ENCODE measurements at places on chromosomes 16 and 17.

DNA sequence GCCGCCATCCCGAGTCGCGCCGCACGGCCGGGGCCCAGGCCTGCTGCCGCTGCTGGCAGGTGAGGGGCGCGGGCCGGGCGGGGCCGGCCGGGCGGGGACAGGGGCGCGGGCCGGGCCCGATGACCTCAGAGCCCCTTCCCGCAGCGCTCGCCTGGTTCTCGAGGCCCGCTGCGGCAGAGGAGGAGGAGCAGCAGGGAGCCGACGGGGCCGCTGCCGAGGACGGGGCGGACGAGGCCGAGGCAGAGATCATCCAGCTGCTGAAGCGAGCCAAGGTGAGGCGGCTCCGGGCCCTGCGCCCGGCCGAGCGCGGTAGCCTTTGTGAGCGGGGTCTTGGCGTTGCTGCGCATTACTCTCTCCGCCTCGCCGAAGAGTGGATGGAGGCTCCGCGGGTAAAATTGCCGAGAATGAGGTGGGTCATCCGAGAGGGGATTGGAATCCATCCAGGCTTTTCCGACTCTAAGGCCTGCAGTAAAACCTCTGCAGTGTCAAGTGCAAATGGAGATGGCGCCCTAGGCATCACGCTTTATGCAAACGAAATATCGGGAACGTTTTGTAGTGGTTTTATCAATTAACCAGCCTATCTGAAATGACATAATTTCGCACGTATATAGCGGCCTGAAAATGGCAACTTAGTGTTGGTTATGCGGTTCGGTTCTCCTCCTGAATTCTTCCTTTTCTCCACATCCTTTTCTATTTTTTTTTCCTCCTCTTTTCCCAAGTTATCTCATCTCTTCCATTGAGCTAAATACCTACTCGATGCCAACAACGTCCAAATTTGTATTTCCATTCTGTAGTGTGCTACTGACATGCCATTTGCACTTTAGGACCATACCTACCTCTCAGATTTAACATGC lies 577 bp downstream of the TTC19 start:
- no peak for DNase-seq

DNA sequence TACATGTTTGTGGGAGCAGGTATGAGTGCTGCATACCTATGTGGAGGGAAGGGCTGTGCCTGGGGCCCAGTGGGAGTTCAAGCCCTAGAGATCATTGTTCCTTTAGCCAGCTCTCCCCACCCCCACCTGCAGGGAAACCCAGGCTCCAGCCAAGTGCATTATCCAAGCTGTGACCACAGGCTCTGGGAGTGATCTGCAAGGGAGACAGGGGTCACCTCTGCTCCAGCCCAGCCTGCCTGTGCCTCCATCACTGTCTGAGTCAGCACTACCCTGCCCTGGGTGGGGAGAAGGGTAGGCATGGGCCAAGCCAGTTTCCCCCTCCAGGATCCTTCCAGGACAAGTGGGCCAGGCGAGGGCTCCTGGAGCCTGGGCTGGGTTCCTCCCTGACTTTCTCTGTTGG lies 32.1 kb upstream of the SBK1 start:
- no peak for DNase-seq

DNA sequence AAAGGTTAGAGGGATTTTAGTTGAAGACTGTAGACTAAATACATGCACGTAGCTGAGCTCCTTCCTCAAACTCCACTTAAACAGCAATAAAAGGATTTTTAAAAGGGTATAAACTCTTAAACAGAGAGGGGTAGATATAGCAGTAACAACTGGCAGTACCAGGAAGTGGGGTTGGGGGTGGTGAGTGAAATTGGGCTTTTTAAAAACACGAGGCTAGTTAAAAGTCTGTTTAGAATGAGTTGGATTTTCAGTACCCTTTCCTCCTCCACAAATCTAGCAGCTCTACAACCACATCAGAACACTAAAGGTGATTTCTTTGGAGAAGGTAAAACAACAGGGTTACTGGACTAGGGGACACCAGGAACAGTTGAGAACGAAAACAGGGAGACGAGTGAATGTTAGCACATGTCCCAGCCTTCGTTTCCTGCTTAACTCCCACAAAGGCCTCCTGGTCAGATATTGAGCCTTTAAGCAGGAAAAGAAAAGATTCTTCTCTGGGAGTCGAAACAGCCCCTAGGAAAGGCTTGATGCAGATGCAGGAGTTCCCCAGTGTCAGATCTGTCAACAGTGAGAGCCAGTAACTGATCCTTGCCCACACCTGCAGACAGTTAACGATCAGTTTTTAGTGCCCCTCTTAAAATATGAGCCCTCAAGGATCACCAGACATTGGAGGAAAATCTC lies 13.8 kb downstream of the NETO2 start:
- no peak for DNase-seq

DNA sequence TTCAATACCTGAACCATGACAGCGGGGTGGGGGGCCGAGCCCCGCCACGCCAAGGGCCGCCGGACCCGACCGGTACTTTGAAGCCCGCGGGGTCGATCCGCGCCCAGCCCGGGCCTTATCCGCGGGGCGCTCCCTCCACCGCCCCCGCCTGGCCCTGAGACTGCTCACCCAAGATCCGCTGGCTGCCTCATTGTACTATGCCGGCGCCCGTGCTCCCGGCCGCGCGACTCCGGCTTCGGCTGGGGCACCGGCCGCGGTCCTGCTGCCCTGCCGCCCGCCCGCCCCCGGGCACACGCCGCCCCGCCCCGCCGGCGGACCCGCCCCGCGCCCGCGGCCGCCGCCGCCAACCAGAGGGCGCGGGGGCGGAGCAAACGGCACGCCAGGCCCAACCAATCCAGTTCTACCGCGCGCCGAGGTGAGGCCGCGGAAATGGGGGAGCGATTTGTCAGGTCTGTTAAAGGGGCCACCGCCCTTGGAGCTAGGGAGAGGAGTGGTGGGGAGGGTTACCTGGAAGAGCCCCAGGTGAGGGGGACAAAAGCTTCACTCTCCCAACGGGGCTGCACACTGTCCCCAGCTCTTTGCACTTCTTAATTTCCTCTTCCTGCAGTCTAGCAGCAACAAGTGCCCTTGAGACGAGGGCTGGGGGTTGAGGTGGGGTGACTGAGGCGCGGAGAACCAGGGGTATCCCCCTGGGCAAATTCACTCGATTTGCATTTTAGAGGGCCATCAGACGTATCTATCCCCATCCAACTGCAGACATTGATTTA lies at the start of gene TEX2:
Gene TEX2, minus strand, starts transcription at position 261 of the 767 bp plus-strand sequence. CDS start 49,043 bp downstream, outside the sequence.
- peak; percentile 87 for DNase-seq

DNA sequence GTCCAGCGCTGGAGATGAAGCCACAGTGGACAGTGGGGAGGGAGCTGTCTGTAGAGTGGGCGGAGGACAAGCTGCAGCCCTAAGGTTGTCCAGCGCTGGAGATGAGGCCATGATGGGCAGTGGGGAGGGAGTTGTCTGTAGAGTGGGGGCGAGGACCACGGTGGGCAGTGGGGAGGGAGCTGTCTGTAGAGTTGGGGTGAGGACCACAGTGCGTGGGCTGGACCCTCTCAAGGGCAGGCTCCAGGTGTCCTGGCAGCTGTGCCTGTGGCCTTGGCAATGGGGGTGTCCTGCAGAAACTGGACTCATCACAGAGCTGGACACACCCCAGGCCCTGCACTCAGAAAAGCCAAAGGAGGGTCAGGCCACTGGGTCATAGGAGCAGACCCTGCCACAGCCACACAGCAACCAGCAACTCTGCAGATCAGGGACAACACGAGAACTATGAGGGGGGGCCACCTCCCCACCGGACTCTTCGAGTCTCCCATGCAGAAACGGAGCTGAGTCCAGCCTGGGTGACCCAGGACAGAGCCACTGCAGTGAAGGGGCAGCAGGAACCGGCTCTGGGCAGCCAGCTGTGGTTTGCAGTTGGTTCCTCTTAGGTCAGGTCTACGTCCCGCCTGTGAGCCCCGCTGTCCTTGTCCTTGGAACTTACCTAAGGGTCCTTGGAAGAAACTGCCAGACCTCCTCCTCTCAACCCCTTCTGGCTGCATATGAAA lies 33.4 kb upstream of the CBFA2T3 start:
- DNase-seq = no peak

DNA sequence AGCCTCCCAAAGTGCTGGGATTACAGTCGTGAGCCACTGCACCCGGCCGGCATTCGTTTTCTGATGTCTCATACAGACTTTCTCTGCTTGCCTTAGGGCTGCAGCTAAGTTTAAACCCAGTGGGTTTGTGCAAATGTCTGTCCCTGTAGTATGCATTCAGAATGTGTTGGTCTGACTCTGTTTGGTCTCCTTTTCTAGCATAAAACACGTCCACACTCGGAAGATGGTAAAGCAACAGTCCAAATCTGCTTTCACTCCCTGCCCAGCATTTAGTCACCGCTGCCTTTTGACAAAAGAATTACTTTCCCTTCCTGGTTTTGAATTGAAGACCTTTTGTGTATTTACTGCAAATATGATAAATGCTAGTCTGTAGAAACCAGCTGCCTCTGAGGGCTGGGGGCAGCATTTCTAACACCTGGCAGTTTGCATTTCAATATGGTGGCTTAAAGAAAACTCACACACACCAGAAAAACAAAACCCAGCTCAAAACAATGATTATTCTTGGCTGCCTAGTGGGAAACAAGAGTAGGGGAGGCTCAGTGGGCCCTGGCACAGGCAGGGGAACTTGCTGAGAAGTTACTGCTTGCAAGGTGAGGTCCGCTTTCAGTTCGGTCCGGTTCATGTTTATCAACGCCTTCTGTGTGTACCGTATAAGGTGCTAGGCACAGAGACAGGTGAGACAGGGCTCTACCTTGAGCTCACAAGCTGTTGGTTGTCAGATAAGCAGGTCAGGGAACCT lies 56.9 kb downstream of the MSI2 start:
- no peak for DNase-seq

GRCh38 chr17:57085448-57086068 lies 512 bp downstream of the AKAP1 start:
- DNase-seq = peak; percentile 51

GRCh38 chr16:63458846-63459245 lies 1422.6 kb upstream of the CDH8 start:
- DNase-seq = no peak

- no peak for DNase-seq
Observed at GRCh38 chr16:49531931-49532840, 158.6 kb downstream of the C16orf78 start.

DNA sequence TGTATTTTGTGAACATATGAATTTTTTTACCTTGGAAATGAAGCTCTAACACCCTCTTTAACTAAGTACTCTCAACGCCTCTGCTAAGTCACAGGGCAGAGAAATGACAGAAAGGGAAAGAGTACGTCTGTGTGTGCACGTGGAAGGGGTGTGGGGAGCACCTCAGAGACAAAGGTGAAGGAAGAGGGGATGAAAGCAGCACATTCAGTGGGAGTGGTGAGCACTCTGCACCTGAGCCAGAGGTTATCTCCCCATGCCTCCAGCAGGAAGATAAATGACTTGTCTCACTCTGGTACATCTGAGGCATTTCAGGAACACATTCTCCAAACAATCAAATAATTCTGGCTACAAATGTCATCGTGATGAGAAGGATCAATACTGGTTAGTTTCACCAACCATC lies 15.0 kb downstream of the GNA13 start:
- DNase-seq = no peak

- no peak for DNase-seq
Observed at GRCh38 chr16:89020068-89020924, 43.3 kb upstream of the CBFA2T3 start.

DNA sequence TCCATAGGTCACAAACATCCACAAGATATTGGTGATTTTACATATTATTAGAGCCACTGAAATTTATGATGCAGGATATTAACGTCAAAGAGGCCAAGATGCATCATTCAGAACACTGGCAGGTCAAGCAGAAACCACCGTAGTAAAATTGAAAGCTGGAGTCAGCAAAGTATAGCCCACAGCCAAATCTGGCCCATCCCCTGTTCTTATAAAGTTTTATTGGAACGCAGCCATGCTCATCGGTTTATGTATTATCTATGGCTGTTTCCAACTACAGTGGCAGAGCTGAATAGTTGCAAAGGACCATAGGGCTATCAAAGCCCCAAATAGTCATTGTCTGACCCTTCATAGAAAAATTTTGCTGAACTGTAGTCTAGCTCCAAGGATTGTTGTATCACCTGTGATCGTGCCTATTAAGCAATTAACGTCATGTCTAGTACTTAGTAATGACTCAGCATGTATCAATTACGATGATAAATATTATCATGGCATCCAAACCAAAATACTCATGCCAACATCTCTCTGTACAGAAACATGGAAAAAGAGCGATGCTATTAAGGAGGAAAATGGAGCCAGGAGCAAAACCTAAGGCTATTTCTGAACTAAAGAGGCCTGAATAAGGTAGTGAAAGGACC lies 165.6 kb downstream of the IRX3 start:
- no peak for DNase-seq

DNA sequence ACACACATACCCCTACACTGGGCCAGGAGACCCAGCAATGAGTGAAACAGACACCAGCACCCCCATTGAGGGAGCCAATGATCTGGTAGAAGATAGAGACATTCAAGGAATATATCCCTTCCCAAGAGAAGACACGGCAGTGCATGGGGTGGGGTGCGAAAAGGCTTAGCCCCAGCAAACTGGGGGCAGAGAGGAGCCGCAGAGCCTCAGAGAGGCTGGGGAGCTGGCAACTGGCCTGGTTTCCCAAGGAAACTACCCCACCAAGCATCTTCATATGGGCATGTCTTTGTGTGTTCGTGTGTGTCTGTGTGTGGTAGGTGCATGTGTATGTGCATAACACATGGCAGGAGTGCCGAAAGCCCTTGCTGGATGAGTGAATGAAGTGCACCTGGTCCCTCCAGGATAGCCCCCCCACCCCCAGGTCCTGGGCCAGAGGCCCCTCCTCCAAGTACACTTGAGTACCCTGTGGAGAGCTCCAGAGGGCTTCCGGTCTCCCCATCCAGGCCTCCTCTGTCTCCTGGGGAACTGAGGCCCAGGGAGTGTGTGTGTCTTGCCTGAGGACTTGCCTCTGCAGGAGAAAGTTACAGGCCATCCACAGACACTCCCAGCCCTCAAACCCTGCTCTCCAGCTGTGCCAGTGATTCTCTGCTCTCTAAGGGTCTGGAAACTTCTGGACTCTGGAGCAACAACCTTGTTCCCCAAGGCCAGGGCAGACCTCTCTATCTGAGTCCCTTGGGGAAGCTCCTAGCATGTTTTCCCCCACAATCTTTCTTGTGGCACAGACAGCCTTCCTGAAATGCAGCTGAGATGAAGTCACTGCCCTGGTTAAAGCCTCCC lies 15.9 kb downstream of the TBX2 start:
- DNase-seq = no peak

DNA sequence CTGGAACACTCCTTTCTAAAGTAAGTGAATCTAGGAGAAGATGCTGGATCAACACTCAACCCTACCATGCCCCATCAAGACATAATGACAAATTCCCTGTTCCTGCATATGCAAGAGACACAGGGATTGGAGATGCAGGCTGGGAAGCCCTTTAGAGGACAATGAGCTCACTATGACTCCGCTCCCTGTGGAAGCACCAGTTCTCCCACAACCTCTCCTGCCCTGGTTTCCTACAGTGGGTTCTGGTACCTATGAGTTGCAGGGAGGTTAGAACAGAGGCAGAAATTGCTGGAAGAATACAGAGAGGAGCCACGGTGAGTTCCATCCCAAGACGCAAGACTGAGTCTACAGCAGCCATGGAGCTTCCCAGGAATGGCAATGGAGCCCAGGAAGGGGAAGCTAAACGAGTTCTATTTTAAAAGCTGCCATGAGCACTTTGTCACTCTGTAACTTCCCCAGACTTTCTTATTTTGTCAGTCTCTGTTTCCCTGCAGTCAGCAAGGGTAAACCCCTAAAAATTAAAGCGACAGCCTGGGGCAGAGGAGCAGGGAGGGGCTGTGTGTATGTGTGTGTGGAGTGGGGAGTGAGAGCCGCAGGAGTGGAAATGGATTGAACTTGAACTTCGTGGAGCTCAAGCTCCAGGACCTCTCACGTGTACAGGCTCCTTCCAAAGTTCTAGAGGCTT lies 42.3 kb upstream of the PIK3R6 start:
- DNase-seq = no peak

- DNase-seq = no peak
Observed at GRCh38 chr16:57945740-57946138, 25.2 kb downstream of the CNGB1 start.

Measured in stimulated activated CD4-positive, alpha-beta T cell treated with anti-CD3 and anti-CD28 coated beads, Interleukin-1b, Interleukin-23, amount 100 ng/mL, for 4 hours (primary cell).